ENCODE measurements at places on chromosomes 4 and X. TPM values are rescaled to one million over a fixed set of nuclear protein-coding genes. Genes with fewer than 3 reads are reported as not detected.
A peak's percentile ranks its signal among the peaks of the same experiment; 100 is the strongest.

GRCh38 chrX:13899607-13900006 is 82.7 kb upstream of the GPM6B start:
- DNase-seq, result peak; percentile 91

GRCh38 chr4:17605236-17605635 is 9.2 kb upstream of the MED28 start:
- DNase-seq, result no peak

TEX13C gene
- not detected for total RNA-seq

- DNase-seq, result no peak
These were observed 1653.6 kb upstream of the TENM3 start for GRCh38 chr4:180589575-180589974.

GRK4 gene
- total RNA-seq, result 6.7 TPM

SLC2A9 gene
- 0.77 TPM for total RNA-seq

CC2D2A gene
- 31.5 TPM for total RNA-seq

DNA sequence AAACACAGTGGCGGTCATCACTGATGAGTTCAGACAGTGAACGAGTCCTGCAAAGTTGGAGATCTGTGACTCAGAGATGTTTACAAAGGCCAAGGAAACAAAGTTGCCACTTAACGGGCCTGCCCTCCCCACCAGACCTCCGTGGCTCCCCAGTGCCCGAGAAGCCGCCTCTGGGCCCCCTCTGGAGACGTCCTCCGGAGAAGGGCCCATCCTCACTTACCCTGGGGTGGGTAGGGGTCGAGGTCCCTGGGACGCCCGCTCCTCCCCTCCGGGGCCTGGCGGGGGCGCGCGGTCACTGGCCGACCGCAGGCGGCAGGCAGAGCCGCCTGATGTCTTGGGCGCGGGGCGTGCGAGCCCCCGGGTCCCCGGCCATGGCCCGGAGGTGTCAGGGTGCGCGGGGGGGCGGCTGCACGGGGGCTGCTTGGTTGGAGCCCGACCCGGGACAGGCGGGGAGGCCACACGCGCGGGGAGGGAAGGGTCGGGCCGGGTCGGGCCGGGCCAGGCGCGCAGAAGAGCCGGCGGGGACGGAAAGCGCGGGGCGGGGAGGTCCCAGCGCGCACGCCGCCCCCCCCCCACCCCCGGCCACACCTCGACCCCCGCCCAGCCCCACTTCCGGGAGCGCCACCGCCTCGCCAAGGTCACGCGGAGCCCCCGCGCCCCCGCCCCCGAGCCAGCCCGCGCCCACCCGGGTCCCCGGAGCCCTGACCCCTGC is 529 bp downstream of the DHRSX start:
- DNase-seq, result peak; percentile 72

DNA sequence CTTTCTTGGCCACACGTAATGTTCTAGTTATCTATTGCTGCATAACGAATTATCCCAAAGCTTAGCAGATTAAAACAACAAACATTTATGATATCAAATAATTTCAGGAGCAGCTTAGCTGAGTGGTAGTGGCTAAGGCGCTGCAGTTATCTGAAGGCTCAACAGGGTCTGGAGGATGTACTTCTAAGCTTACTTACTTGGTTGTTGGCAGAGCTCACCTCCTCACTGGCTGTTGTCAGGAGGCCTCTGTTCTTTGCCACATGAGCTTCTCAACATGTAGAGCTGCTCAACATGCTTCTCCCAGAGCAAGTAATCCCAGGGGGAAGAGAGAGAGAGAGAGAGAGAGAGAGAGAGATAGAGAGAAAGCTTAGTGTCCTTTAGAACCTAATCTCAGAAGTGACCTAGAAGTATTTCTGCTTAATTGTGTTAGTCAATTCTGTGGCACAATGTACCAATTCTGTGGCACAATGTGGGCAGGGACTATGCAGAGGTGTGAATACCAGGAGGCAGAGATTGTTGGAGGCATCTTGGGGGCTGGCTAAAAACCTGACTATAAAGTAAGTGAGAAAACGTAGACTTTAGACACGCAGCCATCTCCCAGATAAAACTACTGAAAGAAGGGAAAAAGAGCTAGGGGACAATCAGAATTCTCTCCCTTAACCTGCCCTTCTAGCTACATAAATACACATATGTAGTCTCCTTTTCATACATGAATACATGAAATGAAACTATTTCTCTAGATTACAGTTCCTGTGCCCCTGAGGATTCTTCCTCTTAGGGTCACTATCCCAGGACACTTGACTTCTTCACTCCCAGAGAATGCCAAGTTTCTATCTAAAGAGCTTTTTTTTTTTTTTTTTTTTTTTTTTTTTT is 40.2 kb downstream of the HOPX start:
- DNase-seq, result peak; percentile 36

HTN1 gene
- total RNA-seq, result not detected

GRCh38 chr4:70737409-70737808 is 15.6 kb downstream of the RUFY3 start:
- no peak for DNase-seq

DNA sequence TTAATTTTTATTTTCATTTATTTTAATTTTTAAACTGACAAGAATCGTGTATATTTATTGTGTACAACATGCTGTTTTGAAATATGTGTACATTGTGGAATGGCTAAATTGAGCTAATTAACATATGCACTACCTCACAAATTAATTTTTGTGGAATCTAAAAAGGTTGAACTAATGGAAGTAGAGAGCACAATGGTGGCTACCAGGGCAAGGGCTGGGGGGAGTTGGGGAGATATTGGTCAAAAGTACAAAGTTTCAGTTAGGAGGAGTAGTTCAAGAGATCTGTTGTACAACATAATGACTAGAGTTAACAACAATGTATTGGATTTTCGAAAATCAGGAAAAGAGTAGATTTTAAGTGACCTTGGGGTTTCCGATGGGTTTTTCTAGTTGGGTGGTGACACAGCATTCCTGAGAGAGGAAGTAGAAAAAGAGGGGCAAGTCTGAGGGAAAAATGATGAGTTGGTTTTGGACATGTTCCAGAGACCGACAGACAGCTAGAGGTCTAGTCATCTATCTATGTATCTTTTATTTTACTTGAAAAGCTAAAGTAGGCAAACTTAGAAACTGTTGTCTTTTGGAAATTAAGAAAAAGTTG is 23.2 kb downstream of the APOO start:
- DNase-seq, result peak; percentile 76

MGAT4D gene
- not detected for total RNA-seq

DNA sequence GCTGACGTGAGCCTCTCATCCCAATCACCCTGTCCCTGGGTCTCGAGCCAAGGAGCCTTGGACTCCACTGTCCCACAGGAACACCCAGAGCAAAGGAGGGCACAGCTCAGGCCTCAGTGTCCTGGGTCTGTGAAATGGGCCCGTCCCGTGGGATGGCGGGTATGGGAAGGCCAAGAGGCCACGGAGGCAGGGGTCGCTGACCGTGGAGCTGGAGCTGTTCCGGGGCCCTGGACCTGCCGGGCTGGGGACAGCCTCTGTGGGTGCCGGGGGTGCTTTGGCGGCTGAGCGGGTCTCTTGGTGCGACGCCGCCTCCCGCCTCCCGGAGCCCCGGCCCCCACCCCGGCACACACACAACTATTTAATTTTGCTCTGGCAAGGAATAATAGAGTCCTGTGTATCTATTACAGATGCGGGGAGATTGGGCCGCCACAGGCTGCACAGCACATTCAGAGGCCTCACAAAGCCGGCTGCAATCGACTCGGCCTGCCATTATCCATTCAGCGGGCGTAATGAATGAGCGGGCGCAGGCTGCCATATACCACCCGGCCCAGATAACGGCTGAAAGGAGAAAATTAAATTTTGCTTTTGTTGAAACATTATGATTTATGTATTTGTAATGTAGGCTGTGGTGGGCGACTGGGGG is 83.9 kb upstream of the NKX1-1 start:
- DNase-seq, result no peak

GRCh38 chr4:20359692-20360091 is 108.0 kb downstream of the SLIT2 start:
- no peak for DNase-seq

GRCh38 chr4:159353422-159354116 is 250.7 kb downstream of the RAPGEF2 start:
- DNase-seq, result no peak

DNA sequence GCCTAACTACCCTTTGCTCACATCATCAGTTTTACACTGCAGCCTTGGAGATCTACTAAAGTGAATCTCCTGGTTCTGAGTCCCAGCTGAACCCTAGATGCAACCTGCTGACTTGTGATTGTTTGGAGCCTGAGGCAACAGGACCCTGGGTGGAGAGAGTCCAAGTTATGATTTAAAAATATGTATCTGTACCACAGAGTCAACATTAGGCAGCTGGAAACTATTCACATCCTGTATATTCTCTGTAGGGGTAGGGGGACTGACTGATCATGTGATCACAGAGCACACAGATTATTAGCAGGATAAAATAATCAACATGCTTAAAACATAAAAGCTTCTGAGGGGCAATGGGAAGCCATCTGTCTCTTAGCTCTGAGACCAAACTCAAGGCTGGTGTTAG is 52.1 kb downstream of the CT47B1 start:
- DNase-seq, result no peak

DNA sequence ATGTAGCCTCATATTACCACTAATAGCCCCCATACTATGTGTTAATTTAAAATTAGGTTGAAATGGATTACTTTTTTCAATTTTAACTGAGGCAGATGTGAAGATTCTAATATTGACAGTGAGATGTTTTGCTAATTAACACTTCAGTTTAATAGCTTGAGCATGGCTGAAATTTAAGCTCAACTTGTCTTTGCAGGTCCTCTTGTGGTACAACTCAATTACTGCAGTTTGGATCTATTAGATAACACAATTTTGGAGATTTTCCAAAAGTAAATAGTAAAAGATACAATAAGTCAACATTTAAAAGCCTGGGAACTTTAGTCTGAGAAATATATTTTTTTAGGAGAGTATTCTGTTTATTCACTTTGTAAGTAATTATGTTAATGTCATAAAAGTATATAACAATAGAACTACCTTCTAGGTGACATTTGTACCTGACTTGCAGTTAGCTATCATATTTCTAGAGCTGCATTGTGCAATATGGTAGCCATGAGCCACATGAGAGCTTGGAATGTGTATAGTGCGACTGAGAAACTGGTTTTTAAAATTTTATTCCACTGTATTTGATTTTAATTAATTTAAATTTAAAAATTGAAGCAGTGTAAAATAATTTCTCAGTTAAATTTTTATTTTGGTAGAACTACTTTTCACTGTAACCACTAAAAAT is 73.1 kb upstream of the FMR1 start:
- no peak for DNase-seq

DNA sequence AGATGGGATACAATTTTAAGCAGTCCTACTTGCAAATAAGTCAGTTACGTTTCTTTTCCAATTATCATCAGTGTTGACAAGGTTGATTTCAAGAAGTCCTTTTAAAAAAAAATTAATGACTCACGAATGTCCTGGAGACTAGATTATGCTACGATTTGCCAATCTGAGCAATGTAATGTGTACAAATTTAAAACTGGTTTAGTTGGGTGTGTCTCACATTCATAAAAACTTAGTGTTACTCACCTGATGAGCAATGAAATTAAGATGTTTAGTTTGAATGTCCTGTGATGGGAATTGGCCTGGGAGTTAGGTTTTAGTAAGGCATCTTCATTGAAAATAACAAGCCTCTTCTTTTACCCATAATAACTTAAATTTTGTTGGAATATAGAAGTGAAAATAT is 136.7 kb upstream of the POF1B start:
- no peak for DNase-seq

ELOVL6 gene
- total RNA-seq, result 10.7 TPM

HDAC8 gene
- total RNA-seq, result 25.4 TPM

DNA sequence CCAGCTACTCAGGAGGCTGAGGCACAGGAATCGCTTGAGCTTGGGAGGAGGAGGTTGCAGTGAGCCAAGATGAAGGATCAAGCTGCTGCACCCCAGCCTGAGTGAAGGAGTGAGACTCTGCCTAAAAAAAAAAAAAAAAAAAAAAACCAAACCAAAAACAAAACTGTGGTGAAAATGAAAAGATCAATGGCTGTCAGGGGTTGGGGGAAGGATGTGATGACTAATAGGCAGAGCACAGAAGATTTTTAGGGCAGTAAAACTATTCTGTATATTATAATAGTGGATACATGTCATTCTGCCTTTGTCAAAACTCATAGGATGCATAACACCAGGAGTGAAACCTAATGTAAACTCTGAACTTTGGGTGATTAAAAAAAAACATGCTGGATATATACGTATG is 69.9 kb upstream of the ELOVL6 start:
- DNase-seq, result no peak

FGF5 gene
- 9.0 TPM for total RNA-seq

DNA sequence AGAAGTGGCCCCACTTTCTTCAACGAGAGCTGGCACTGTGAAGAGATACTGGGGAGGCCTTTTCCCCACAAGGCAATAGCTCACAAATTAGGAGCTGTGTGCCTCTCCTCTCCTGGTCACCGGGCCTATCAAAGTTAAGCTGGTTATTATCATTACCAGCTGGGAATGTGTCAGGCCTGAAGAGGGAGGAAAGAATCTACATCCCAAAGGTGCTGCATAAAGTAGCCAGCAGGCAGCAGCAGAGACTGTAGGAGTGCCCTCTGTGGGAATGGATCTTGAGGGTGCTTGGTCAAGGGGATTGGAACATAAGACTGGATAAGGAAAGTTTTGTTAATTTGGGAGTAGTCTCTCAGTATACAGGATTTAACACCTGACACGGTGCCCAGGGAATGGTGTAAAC is 9.1 kb upstream of the TMPRSS11D start:
- DNase-seq, result no peak

GRCh38 chr4:187944179-187944578 is 51.4 kb upstream of the ZFP42 start:
- no peak for DNase-seq

- no peak for DNase-seq
These were observed 279.0 kb downstream of the BCOR start for GRCh38 chrX:39818750-39819149.

SMIM14 gene
- total RNA-seq, result 20.1 TPM

GABRG1 gene
- total RNA-seq, result not detected

GRCh38 chr4:29972121-29972520 is 748.0 kb upstream of the PCDH7 start:
- no peak for DNase-seq

DNA sequence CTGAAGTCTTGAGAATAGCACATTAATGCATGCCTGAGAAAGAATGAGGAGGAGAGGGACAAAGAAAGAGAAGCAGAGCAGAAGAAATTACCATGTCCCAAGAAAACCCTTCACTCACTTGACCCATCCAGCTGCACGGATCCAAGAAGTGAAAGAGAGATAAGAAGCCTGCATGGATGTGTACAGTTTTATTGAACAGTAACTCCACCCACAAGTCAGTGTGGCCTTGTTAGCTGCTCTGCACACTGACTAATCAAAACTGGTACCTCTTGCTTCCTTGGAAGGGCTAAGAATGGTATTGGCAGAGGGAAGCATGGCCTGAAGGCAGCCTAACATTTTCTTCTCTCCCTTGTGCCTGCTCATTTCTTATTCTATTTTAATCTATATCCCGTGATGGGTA is 163.9 kb downstream of the SLC7A11 start:
- no peak for DNase-seq

GRCh38 chr4:10036807-10037342 is 15.6 kb upstream of the SLC2A9 start:
- no peak for DNase-seq

HS3ST1 gene
- total RNA-seq, result under 0.01 TPM

All from LHCN-M2 (cell line).